ENCODE measurements at places on chromosomes 1 and 21.

- no peak for DNase-seq
These were observed 124.1 kb downstream of the OMA1 start for GRCh38 chr1:58422436-58422835.

GRCh38 chr1:85463731-85464496 is 1.0 kb downstream of the DDAH1 start:
- peak; percentile 50 for DNase-seq

GRCh38 chr1:244102468-244102867 is 51.4 kb downstream of the ZBTB18 start:
- DNase-seq: no peak

DNA sequence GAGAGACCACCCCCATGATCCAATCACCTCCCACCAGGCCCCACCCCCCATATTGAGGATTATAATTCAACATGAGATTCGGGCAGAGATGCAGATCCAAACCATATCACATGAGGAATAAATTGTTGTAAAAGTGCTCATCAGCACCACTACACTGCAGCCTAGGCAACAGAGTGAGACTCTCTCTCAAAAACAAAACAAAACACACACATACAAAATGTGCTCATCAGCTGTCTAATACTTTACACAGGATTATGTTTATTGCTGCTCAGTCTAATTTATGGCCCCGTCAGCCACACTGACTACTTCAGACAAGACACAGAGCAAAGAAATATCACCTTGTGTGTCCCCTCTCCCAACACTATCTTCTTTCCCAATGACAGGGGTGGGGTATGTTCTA is 72.9 kb upstream of the PPM1J start:
- no peak for DNase-seq

- no peak for DNase-seq
These were observed 801.9 kb downstream of the BRINP3 start for GRCh38 chr1:189675712-189676244.

GRCh38 chr1:150249936-150250335 is 7.6 kb upstream of the CA14 start:
- DNase-seq: no peak
